AG20443 (cell line): ENCODE measurements at places on chromosomes 13 and 19.

DNA sequence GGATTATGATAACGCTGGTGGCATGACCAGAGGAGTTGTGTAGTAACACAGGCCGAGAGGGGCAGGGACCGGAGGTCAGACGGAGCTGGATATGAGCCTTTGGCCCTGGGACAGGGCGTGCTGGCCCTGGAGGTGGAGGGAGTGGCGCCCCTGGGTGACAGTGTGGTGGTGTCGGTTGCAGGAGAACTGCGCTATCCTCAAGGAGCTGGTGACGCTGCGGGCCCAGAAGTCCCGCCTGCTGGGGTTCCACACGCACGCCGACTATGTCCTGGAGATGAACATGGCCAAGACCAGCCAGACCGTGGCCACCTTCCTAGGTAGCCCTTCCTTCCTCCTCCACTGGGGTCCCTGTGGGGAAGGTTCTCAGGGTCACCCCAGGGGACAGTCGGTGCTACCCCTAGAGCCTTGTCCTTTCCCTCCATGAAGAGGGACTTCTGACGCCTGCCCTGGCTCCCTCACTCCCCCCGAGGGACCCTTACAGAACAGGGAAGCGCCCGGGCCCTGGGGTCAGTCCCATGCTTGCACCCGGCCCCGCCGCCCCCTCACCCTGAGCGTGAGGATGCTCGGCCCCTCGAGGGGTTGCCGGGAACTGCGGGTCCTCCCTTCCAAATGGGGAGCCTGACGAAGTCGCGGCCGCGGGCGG, 12.8 kb upstream of the ZNF554 start:
- no peak for DNase-seq

- DNase-seq = no peak
These were observed 20.4 kb upstream of the OBI1 start for GRCh38 chr13:78679329-78679728.

- DNase-seq = peak; percentile 30
These were observed 20.4 kb downstream of the LMO7 start for GRCh38 chr13:75656425-75656989.

DNA sequence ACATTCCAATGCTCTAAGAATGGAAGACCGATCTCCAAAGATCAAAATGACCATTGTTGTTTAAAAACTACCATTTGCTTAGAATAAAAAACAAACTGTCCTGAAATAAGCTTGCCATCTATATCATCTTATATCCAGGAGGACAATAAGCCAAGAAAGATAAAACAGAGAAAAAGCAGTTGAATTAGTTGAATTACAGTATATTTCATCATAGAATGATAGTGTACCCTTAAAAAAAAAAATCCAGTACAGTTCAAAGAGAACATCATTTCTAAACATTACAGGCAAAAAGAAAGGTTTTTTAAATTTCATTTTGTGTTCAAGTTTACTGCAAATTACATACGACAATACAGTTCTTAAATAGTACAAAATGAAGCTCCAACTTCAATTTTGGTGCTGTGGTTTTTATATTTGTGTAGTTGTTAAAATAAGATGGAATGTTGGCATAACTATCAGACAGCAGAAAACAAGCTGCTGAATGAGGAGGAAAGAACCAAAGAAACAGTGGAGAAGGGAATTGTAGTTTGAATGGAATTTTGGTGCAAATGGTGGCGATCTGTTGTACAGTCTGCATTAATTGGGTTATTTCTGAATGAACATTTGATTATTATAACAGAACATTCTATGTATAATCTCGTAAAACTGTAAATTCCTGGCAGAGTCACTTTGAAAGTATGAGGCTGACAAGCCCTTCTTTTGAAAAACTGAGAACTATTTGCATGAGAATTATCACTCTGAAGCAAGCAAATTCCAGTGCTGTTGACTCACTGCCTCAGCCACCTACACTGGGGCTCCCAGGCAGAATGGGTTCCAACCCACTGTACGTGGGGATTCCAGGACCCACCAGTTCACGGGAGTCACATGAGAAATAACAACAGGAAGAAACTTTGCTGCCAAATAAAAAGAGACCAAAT, 37.7 kb downstream of the LHFPL6 start:
- DNase-seq = peak; percentile 88

GRCh38 chr13:106802917-106803316, 235.0 kb upstream of the ARGLU1 start:
- no peak for DNase-seq

DNA sequence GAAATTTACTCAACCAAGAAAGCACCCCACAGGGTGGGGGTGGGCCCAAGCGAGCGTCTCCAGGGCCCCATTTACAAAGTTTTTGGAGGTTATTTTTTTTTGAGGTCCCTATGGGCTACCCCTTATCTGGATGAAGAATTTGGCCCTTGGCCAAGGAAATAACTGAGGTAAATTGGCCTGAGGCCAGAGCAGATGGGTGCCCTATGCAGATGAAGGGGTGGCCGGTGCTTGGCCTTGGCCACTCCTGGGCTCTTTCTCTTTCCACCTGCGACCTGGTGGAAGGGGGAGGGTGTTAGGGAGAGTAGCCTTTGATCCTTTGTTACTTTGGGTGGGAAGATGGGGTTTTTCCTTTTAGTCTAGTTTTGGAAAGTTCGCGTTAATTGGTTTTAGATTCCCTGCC, 15.5 kb downstream of the ZNF701 start:
- DNase-seq = no peak

DNA sequence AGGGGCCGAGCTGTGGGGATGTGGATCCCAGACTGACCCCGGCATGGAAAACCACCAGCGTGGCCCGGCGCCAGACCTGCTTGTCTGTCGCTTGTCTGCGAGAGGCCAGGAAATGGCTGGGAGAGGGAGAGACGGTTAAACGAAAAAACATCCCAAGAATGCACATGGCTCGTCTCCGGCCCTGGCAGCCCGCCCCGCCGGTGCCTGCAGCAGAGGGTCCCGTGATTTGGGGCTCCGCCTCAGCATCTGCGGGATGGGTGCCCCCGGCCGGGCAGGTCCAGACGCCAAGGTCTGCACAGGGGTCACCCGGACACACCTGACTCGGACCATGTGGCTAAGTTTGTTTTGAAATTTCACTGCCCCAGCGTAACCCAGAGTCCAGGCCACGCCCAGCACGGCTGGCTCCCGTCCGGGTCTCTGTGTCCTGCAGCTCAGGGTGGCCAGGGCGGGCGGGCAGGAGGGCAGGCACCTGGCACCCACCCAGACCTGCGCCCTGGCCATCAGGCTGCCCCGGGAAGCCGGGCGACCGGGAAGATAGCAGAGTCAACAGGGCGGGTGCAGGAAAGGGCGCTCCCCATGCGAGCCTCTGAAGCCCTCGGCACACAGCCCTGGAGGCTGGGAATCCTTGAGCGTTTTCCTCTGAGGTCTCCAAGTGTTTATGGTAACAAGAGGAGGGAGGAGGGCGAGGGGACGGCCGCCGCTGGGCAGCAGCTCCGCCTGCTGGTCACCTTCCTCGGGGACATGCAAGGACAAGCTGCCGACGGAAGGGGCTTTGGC, 103.2 kb downstream of the GADD45B start:
- DNase-seq = peak; percentile 90

DNA sequence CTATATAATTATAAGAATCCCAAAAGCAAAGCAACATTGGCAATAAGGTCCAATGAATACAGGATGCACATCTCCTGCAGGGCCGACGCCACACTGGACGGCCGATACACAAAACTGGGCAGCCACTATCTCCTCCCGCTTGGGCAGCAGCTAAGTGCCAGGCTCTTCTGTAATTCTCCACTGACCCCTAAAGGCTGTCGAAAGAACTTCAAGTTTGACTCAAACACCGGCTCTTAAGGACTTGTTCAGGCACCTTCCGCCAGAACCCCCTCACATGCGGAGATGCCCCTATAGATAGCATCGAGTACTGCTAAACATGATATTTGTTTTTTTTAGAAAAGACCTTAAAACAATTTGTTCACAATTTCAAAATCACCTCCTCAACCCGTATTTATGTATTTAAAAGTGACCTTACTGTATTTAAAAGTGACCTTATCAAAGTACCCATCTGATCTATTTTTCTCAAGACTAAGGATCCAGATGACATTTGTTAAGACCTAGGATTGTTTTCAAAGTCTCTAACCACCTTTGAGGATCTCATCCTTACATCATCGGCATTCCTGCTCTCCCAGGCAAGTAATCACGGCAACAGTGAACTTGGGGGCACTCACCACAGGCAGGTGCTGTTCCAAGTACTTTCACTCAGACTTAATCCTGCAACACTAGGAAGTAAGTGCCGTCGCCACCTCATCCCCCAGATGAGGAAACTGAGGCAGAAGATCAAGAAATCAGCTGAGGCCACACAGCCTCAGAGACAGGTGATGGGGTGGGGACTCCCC, 77.8 kb downstream of the TUBGCP3 start:
- peak; percentile 87 for DNase-seq
